MCF 10A (cell line): ENCODE measurements at places on chromosomes 11 and 22. TPM values are rescaled to one million over a fixed set of nuclear protein-coding genes. Genes with fewer than 3 reads are reported as not detected.
A peak's percentile ranks its signal among the peaks of the same experiment; 100 is the strongest.

Gene CCDC188
- 0.70 and 0.93 TPM in 2 replicates for total RNA-seq

Gene DRICH1
- not detected in 2 replicates for total RNA-seq

Gene LRRN4CL
- 0.42 and 0.81 TPM in 2 replicates for total RNA-seq

Gene PGA3
- not detected in 2 replicates for total RNA-seq

Gene PIH1D2
- 2.0 and 2.1 TPM in 2 replicates for total RNA-seq

Gene DBX1
- not detected in 2 replicates for total RNA-seq

Gene ZNF202
- 15.6 and 22.1 TPM in 2 replicates for total RNA-seq

Gene ARHGAP8
- 10.3 and 18.6 TPM in 2 replicates for total RNA-seq

Gene SCO2
- 2.4 and 5.4 TPM in 2 replicates for total RNA-seq

Gene GGTLC2
- total RNA-seq, result not detected in 2 replicates

Gene CARD16
- total RNA-seq, result 14.0 and 14.4 TPM in 2 replicates

Gene MRE11
- total RNA-seq, result 13.2 and 15.1 TPM in 2 replicates

Gene CDC42EP2
- 24.5 and 35.0 TPM in 2 replicates for total RNA-seq

Gene KCNQ1OT1
- 1.3 and 1.7 TPM in 2 replicates for total RNA-seq

Gene LRP4
- 0.88 and 1.0 TPM in 2 replicates for total RNA-seq

- no peak overlapping the region for H3K4me3 ChIP-seq
- peak; percentile 47 for DNase-seq
- H3K4me1 ChIP-seq, result peaks cover 13% of the 10 kb centered on the region
- no peaks in the 10 kb centered on the region for H3K27me3 ChIP-seq
- H3K36me3 ChIP-seq, result peaks cover 39% of the 10 kb centered on the region
Observed at GRCh38 chr22:50293441-50294318, 13.8 kb downstream of the PLXNB2 start.

DNA sequence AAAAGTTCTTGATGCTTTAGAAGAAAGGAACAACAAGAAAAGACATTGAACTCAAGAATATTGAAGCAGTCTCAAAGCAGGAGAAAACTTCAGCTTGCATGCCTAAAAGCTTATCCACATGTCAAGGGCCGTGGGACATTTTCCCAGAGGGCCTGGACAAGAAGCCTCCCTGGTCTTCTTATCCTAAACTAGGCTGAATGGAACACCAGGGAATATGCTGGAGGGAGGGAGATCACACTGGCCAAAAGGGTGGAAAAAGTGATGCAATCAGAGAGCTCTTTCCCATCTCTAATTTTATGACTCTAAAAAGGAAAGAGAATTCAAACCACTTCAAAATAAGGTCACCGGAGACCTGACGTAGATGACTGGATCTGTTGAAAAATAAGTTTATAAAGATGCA lies 107.2 kb downstream of the MPPED2 start:
- no peaks in the 10 kb centered on the region for H3K4me1 ChIP-seq
- DNase-seq, result no peak
- H3K4me3 ChIP-seq, result no peak overlapping the region
- peaks cover 92% of the 10 kb centered on the region for H3K27me3 ChIP-seq

- no peaks in the 10 kb centered on the region for H3K27me3 ChIP-seq
- H3K4me1 ChIP-seq, result peaks cover 5% of the 10 kb centered on the region
- no peak overlapping the region for H3K27ac ChIP-seq
- peaks cover 91% of the 10 kb centered on the region for H3K36me3 ChIP-seq
Observed at GRCh38 chr22:40270031-40270430, 76.3 kb upstream of the ADSL start.

DNA sequence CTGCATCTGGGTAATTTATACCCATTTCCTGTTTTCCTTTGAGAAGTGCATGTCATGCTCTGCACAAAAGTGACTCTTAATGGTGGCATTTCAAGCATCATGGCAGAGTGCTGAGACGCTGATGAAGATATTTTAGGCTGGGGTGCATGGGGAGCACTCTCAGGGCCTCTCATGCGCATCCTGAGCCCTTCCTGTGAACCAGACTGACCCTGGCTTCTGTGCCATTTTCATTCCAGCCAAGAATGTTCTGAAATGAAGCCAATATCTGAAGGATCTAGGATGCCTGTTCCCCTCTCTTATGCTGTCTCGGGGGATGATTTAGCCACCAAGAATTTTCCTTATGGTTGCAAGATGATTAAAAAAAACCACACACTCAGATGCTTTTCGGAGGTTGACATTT lies 61.5 kb downstream of the MIAT start:
- H3K4me3 ChIP-seq, result no peak overlapping the region
- H3K27ac ChIP-seq, result no peak overlapping the region
- peaks cover 13% of the 10 kb centered on the region for H3K36me3 ChIP-seq
- peak; percentile 34 for DNase-seq

- peaks cover 73% of the 10 kb centered on the region for H3K36me3 ChIP-seq
- peaks cover 11% of the 10 kb centered on the region for H3K4me1 ChIP-seq
- DNase-seq, result no peak
- H3K27ac ChIP-seq, result no peak overlapping the region
- H3K4me3 ChIP-seq, result no peak overlapping the region
Observed at GRCh38 chr11:771617-772204, 5.6 kb downstream of the GATD1 start.

DNA sequence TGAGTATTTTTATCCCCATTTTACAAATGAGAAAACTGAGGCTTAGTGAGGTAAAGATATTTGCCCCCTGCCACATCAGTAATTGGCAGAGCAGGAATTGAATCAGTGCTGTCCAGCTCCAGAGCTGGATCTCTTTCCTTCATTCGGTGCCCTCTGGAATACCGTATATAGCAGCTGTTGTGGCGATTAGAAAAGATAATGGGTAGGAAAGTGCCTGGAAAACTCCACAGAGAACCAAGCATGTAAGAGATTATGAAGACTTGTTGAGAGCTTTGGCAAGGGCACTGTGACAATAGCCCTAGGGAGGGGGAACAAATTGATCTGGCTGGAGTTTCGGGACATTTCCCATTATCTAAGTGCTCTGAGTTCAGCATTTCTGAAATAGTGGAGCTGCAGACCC lies 82.5 kb upstream of the TEAD1 start:
- H3K4me1 ChIP-seq, result no peaks in the 10 kb centered on the region
- DNase-seq, result no peak
- H3K36me3 ChIP-seq, result no peaks in the 10 kb centered on the region
- H3K27me3 ChIP-seq, result no peaks in the 10 kb centered on the region
- H3K27ac ChIP-seq, result no peak overlapping the region

DNA sequence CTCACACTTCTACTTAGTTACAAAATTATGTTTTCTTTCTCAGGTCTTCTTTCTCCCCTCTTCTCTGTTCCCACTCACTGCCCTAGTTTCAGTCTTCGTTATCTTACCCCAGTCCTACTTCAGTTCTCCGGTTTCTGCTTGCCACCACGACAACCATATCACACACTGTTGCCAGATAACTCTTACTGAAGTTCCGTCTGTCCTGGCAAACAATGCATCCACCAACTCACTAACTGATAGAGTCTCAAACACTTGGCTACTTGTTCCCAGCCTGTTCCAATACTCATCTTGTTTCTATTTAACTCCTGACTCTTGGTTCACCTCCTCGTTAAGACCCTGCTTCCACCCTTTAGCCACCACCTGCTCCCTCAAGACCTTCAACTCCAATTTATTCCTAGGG lies 164.5 kb downstream of the STK33 start:
- H3K4me1 ChIP-seq, result no peaks in the 10 kb centered on the region
- H3K36me3 ChIP-seq, result no peaks in the 10 kb centered on the region
- no peak overlapping the region for H3K4me3 ChIP-seq
- no peak for DNase-seq
- H3K27ac ChIP-seq, result no peak overlapping the region

DNA sequence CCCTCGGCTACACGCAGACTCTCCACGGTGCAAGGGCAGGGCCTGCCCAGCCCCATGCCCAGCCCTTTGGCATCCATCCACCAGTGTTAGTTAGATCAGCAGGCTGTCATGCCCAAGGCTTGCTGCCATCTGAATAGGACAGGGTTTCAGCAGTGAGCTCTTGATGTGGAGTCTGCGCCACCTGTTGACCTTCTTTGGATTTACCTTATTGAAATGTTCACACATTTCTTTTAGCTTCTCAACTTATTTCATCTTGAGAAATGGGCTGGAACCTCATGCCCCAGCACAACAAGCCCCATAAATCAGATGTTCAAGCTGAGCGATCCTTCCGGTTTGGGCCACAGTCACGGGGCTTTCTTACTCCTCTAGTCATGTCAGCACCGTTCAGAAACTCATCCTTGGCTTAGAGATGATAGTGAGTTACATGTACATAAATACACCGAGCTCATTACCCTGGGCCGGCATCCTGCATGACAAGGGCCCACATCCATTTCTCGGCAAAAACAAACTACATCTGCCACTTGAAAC lies 61.7 kb downstream of the PARVB start:
- DNase-seq, result peak; percentile 88
- peaks cover 16% of the 10 kb centered on the region for H3K4me1 ChIP-seq
- H3K27me3 ChIP-seq, result no peaks in the 10 kb centered on the region
- no peak overlapping the region for H3K27ac ChIP-seq

DNA sequence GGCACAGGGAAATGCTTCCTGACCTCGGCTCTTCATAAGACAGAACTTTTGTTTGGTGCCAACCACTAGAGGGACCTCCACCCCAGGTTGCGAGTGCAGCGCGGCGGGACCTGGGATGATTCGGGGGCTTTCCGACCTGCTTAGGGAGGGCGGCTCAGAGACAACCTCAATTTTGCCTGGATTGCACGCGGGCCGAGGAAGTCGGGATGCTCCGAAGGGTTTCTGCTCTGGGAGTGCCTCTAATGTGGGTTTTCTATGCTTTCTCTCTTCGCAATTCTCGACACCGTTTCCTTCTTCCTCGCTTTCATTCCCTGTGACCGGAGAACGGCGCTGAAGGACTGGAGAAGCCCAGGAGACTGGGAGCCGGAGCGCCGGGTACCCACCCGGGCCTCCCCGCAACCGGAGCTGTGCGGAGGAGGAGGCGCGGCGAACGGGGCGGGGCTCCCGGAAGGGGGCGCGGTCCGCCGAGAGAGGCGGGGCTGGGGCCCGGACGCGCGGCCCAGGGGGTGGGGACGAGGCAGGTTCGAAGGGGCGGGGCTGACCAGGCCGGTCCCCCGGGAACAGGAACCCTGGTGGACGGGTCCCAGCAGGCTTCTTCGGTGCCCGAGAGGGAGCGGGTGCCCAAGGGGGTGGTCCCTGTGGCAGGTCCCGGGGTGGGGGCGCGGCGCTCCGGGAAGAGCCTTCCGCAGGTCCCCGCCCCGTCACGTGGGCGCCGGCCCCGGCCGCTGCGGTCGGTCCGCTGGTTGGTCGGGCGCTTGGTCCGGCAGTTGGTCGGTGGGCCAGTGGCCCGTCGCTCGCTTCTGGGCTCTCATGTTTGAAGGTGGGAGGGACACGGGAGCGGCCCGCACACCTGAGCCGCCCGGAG lies at the start of gene PPFIBP2:
PPFIBP2 (plus strand) TSS at position 766 of the 865 bp plus-strand sequence. CDS start 35,477 bp downstream, outside the sequence.
- peak within 1 kb of the TSS; percentile 52 for H3K27ac ChIP-seq
- DNase-seq, result peak; percentile 70
- H3K4me1 ChIP-seq, result no peaks in the 10 kb centered on the region

DNA sequence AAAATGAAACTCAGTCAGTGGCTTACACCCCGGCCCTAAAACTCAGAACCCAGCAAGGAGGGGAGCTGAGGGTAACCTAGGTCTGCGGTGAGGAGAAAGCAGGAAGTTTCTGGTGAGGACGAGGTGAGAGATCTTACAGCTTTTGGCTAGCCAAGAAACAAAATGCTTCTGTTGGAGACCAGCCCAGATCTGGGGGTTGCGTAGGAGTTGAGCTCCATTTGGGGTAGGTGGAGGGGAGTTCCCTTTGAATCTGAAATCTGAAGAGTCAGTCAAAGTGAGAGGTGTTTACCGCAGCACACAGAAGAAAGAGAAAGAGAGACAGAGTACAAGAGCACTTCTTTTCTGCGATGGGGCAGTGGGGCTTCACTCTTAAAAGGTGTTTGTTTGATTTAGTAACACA lies 29.6 kb downstream of the EHF start:
- H3K4me3 ChIP-seq, result no peak overlapping the region
- H3K27ac ChIP-seq, result peak overlapping the region; percentile 96
- H3K36me3 ChIP-seq, result peaks cover 12% of the 10 kb centered on the region
- H3K27me3 ChIP-seq, result no peaks in the 10 kb centered on the region
- peak; percentile 91 for DNase-seq
- H3K4me1 ChIP-seq, result peaks cover 48% of the 10 kb centered on the region

- H3K4me3 ChIP-seq, result no peak overlapping the region
- no peak overlapping the region for H3K27ac ChIP-seq
- no peaks in the 10 kb centered on the region for H3K36me3 ChIP-seq
- H3K27me3 ChIP-seq, result peaks cover 23% of the 10 kb centered on the region
- peaks cover 6% of the 10 kb centered on the region for H3K4me1 ChIP-seq
Observed at GRCh38 chr11:62208785-62209144, 292 bp downstream of the SCGB2A1 start.

DNA sequence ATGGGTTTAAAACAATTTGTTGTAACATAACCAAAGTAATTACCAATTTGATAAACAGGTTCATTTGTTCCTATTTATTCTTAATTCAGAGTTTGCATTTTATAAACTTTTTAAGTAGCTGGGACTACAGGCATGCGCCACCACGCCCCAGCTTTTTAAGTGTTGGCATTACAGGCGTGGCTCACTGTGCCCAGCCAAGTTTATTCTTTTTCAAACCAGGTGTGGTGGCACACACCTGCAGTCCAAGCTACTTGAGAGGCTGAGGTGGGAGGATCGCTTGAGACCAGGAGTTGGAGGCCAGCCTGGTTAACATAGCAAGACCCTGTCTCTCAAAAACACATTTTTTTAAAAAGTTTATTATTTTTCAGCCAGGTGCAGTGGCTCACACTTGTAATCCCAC lies 19.1 kb downstream of the PPFIA1 start:
- DNase-seq, result no peak
- H3K4me3 ChIP-seq, result no peak overlapping the region
- H3K4me1 ChIP-seq, result no peaks in the 10 kb centered on the region
- no peaks in the 10 kb centered on the region for H3K27me3 ChIP-seq

DNA sequence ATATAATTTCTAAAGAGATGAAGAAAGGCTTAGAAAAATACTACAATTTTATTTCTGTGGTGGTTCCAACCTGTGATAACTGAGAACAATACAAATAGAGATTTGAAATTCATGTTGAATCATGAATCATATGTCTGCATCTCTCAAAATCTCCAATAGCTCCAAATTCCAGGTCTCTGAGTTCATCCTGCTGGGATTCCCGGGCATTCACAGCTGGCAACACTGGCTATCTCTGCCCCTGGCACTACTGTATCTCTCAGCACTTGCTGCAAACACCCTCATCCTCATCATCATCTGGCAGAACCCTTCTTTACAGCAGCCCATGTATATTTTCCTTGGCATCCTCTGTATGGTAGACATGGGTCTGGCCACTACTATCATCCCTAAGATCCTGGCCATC lies at the start of gene OR56B1:
OR56B1 (plus strand) TSS at position 53 of the 400 bp plus-strand sequence; CDS start at position 122, 69 bp downstream.
- H3K27ac ChIP-seq, result no peak within 1 kb of the TSS
- H3K27me3 ChIP-seq, result peaks cover 49% of the 10 kb centered on the region
- DNase-seq, result no peak
- H3K4me3 ChIP-seq, result no peak within 1 kb of the TSS
- no peaks in the 10 kb centered on the region for H3K36me3 ChIP-seq

GRCh38 chr11:127471662-127472061 lies 471.1 kb upstream of the KIRREL3 start:
- DNase-seq, result no peak
- no peaks in the 10 kb centered on the region for H3K36me3 ChIP-seq
- no peaks in the 10 kb centered on the region for H3K27me3 ChIP-seq
- H3K4me3 ChIP-seq, result no peak overlapping the region

- no peaks in the 10 kb centered on the region for H3K27me3 ChIP-seq
- peaks cover 5% of the 10 kb centered on the region for H3K4me1 ChIP-seq
- no peak overlapping the region for H3K4me3 ChIP-seq
- DNase-seq, result no peak
- H3K27ac ChIP-seq, result no peak overlapping the region
Observed at GRCh38 chr11:103584720-103585119, 451.7 kb upstream of the DDI1 start.
